ENCODE measurements at places on chromosomes 2 and 18. TPM values are rescaled to one million over a fixed set of nuclear protein-coding genes. Genes with fewer than 3 reads are reported as not detected.

PID1 gene
- 0.91 TPM for total RNA-seq

- DNase-seq: no peak
These were observed 409.0 kb upstream of the SMIM21 start for GRCh38 chr18:75836516-75836915.

DNA sequence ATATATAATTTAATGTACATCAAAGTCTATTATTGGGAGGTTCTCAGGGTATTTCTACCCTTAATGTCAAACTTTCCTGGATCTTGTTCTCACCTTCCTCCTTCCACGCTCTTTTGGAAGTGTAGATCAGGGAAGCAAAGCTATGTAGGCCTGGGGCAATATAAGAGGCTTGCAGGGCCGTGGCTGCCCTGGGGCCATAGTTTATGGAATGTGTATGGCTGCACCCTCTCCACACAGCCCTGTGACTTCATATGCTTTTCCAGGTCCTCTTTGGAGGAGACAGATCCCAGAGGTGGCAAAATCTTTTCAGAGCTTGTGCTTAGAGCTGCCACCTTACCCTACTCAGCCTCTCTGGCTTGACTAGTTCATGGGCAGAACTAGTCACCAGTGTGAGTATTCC, 82.9 kb downstream of the PLB1 start:
- no peak for DNase-seq

GRCh38 chr2:63544017-63544627, 44.2 kb downstream of the WDPCP start:
- no peak for DNase-seq

DNA sequence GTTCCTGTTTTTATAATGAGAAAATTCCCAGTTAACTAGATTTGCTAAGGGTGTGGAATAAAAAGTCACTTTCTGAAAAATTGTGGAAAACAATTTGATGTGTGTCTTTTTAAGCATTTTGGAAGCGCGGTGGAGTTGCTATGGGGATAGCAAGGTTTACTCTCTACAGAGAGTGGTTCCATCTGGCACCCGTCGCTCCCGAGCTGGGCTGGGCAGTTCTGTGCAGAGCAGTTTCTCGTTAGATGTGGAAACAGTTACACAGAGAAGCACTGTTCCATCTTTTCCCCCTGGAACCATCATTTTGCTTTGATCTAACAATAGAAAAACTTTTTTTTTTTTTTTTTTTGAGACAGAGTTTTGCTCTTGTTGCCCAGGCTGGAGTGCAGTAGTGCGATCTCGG, 17.4 kb downstream of the LDLRAD4 start:
- no peak for DNase-seq

Measured in neural crest cell (in vitro differentiated cells).